CD4-positive, CD25-positive, alpha-beta regulatory T cell (primary cell): ENCODE measurements at places on chromosomes 5 and 9. TPM values are rescaled to one million over a fixed set of nuclear protein-coding genes. Genes with fewer than 3 reads are reported as not detected.

FGF18 gene
- polyA plus RNA-seq = not detected

- DNase-seq = no peak
- H3K27me3 ChIP-seq = no peaks in the 10 kb centered on the region
- no peaks in the 10 kb centered on the region for H3K4me1 ChIP-seq
- H3K27ac ChIP-seq = no peak overlapping the region
- no peaks in the 10 kb centered on the region for H3K36me3 ChIP-seq
Observed at GRCh38 chr5:136629125-136629792, 263.9 kb upstream of the TRPC7 start.

DNA sequence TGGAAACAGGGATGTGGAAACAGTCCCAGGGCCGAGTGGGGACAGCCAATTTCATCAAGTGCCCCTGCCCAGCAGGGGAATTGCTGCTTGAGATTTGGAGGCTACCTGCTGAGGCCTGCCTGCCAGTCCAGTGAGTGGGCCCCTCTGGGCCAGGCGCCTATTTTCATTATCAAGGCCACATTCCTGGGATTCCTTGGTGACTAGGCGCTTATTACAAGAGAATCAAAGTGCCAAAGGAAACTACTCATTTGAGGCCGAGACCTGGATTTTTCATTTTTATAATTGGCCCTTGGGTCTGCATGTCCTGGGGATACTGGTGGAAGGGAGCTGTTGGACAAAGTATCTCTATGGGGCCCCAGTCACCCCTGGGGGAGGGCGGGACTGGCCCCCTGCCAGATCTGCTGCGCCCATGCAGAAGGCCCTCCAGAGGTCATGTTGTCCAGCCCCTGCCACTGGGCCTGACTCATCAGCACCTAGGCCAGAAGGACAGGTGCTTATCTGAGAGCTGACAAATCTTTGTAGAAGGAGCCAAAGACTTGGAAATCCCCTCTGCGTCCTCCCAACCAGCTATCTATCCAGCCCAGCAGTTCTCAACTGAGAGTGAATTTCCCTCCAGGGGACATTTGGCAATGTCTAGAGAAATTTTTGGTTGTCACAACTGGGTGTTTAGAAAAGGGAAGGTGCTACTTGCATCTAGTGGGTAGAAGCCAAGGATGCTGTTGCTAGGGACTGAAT lies 45.6 kb downstream of the FOXI1 start:
- H3K36me3 ChIP-seq = no peaks in the 10 kb centered on the region
- no peak overlapping the region for H3K4me3 ChIP-seq
- H3K4me1 ChIP-seq = no peaks in the 10 kb centered on the region
- H3K27ac ChIP-seq = no peak overlapping the region
- no peaks in the 10 kb centered on the region for H3K27me3 ChIP-seq

GRCh38 chr5:94693043-94693822 lies 74.8 kb downstream of the SLF1 start:
- H3K27me3 ChIP-seq = no peaks in the 10 kb centered on the region
- H3K4me1 ChIP-seq = no peaks in the 10 kb centered on the region
- peaks cover 25% of the 10 kb centered on the region for H3K36me3 ChIP-seq
- no peak for DNase-seq
- H3K27ac ChIP-seq = no peak overlapping the region

DPYSL3 gene
- not detected for polyA plus RNA-seq
